Stimulated activated CD4-positive, alpha-beta T cell treated with anti-CD3 and anti-CD28 coated beads, Interleukin-12 subunit alpha, Interleukin-12 subunit beta, amount 100 ng/mL, for 24 hours (primary cell): ENCODE measurements at places on chromosomes 16 and 17.

GRCh38 chr16:84183572-84183875 lies 3.3 kb downstream of the TAF1C start:
- no peak for DNase-seq

GRCh38 chr16:801584-802363 lies 1.2 kb upstream of the GNG13 start:
- no peak for DNase-seq

DNA sequence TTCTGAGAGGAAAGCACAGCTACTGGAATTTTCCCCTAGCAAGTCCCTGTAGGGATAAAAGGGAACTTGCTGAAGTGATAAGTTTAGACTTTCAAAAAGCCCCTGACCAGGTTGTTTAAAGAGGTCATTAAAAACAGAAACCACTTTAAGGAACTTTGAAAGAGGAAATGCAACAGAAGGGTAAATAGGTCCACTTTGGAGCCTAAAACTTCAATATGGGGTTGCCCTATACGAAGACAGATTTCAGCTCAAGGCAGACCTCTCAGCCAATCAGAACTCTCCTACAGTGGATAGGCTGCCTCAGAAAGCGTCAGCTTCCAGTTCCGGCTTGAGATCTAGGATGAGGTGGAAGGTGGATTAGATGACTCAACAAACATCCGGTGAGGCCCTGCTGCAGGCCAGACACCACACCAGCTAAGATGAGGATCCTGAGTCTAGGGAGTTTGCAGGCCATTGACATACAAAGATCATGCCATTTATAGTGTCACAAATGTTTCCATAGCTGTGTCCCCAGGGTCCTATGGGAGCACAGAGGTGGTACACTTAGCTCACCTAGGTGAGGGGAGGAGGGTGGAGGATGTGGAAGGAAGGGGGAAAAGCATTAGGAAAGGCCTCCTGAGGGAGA lies 7.9 kb upstream of the MFSD6L start:
- no peak for DNase-seq

DNA sequence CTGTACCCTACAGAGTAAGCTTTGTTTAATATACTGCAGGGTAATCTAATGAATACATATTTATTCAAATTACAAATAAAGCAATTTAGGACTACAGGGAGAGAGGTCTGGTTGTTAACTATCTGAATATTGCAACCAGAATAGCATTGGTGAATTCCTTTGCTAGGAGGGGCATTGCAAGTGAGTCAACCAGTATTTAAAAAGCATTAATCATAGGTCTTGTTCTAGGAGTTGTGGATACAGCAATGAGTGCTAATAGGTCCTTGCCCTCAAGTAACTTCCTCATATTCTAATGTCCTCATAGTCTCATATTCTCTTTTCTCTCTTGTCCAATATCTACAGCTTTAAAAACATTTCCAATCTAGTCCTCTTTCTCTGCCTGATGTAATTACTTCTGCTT lies 531.4 kb downstream of the CDH11 start:
- DNase-seq: no peak
